Stimulated activated CD4-positive, alpha-beta T cell treated with anti-CD3 and anti-CD28 coated beads, Interleukin-4, amount 100 ng/mL, for 48 hours (primary cell): ENCODE measurements at places on chromosomes 5 and 9.
A peak's percentile ranks its signal among the peaks of the same experiment; 100 is the strongest.

DNA sequence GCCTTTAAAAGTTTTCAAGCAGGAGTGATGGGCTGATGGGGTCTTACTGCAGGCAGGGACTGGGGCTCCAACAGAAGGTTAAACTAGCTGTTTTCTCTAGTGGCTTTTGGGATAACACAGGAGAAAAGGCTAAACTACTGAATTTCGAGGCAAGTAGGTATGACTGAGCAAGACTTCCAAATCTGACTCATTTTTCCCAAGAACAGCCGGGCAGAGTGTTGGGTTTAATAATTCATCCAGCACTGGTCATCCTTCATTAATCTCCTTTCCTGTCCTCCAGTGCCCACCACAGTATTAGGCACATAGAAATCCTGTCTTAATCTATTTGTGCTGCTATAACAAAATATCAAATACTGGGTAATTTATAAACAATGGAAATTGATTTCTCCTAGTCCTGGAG is 20.5 kb downstream of the MSX2 start:
- no peak for DNase-seq

DNA sequence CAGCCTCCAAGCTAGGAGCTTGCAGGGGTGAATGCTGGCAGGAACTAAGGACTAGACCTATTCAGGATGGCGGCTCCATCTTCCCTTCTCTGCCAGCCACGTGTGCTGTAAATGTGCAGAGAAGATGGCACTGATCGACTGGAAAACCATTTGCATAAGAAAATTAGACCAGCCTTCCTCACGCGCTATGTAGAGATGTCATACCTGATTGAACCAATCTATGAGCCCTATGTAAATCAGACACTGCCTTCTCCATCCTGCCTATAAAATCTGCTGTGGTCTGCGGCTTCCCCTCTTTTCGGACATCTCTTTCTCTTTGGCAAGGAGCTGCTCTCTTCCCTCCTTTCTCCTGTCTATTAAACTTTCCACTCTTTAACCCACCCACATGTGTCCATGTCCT is 91.6 kb downstream of the NPR3 start:
- DNase-seq = no peak

DNA sequence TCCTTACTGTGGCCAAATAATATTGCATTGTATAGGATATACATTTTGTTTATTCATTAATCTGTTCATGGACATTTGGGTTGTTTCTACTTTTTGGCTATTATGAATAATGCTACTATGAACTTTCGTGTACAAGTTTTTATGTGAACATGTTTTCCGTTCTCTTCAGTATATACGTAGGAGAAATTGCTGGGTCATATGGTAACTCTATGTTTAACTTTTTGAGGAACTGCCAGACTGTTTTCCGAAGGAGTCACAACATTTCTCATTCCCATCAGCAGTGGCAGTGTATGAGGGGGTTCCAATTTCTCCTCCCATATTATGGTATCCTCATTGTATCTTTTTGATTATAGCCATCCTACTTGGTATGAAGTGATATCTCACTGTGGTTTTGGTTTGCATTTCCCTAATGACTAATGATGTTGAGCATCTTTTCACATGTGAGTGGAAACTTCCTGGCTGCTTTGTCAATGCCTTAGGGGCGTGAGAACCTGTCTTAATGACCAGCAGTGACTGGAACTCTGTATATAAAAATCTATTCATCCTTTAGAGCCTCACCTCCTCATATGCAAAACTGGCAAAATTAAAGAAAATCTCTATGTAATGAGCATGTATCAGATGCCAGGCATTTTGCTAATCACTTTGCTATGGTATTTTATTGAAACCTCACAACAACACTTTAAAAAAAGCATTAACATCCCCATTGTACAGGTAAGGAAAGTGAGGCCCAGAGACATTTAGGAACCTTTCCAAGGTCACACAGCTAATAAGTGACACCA is 47.8 kb upstream of the TGFBR1 start:
- DNase-seq = no peak

- no peak for DNase-seq
Measured at GRCh38 chr5:82593481-82593880, 315.3 kb upstream of the RPS23 start.

- DNase-seq = peak; percentile 51
Measured at GRCh38 chr9:76441551-76442322, 17.2 kb upstream of the GCNT1 start.

DNA sequence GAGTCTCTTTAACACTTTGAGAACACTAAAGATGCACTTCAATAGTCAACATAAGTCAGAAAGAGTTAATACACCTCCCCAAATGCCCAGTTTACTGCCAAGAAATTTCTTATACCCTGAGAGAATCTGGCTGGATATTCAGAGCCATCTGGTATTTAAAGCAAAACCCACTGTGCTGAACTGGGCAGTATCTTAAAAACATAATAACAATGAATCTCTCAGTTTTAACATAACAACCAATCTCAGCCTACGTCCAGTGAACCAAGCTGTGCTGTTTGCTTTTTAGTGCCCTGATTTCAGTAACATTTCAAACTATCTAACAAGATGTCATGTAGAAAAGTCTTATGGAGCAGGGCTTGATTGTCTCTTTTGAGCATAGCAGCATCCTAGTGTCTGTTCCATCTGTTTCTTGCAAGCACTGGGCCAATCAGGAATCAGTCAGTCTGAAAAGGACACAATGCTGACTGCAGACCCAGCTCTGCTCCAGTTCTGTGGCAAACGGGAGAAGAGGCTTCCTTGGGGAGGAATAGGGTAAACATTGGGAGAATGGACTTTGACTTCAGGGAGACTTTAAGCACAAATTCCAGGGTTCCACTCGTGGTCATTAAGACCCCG is 43.6 kb upstream of the FAM81B start:
- DNase-seq = no peak

DNA sequence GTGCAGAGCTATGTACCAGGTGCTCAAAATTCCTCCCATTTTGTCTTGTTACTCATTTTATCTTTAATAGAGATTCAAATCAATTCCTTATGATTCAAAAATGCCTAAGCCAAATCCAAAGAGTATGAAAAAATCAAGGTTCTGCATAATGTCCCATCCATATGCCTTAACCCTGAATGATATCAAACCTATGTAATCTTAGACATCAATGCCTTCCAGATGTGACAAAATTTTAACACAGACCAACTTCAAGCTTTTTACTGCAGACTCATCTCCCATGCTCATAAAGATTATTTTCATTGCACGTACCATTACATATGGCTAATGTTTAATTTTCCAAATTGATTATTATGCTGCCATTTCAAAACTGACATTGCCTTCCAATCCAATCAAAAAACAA is 122.4 kb downstream of the NFIB start:
- no peak for DNase-seq

GRCh38 chr5:154459015-154459414 is 13.2 kb downstream of the SAP30L start:
- no peak for DNase-seq

- no peak for DNase-seq
Measured at GRCh38 chr5:37983463-37983862, 143.6 kb upstream of the GDNF start.

GRCh38 chr5:123882965-123883345 is 371.0 kb downstream of the CSNK1G3 start:
- no peak for DNase-seq

- no peak for DNase-seq
Measured at GRCh38 chr5:10524376-10525123, 39.3 kb upstream of the ANKRD33B start.

- DNase-seq = no peak
Measured at GRCh38 chr9:16708656-16709435, 161.6 kb downstream of the BNC2 start.
